Activated naive CD4-positive, alpha-beta T cell treated with anti-CD3 and anti-CD28 coated beads, Interleukin-2, amount 10 ng/mL, durations not matched to agents 7 days and 5 days (primary cell): ENCODE measurements at places on chromosomes 7 and 10.

GRCh38 chr7:57425239-57425944, 24.6 kb upstream of the ZNF716 start:
- DNase-seq, result no peak

GRCh38 chr7:127380479-127380878, 12.0 kb downstream of the ZNF800 start:
- no peak for DNase-seq

DNA sequence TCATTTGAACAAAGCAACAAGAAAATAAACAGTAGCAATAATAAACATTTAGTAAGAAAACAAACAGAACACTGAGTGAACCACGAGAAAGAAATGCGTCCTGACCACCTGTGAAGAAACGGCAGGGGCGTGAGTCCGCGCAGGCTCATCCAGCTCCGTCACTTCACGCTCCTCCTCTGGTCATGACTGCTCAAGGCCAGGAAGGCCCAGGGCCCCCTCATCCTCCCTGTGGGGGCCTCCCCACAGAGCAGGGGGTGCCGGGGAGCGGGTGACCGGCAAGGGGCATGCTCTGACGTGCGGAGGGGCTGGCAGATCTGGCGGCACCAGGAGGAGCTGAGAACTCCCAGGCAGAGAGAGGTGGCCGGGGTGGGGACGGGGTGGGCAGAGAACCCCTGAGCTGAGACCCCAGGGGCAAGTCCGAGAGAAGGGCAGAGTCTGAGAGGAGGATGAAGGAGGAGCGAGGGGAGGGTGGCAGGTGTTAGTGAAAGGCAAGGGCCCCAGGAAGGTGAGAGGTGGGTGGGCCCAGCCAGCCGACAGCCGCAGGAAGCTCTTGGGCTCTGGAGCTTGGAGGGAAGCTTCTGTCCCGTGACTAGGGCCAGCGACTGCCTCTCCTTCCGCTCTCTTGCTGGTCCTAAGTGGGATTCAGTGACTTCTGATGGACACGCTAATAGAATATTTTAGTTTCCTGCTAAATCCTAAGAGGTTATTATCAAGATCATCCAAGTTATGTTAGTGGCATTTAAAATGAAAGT, 223.9 kb downstream of the TCERG1L start:
- DNase-seq, result no peak

GRCh38 chr7:135828604-135829003, 80.0 kb upstream of the FAM180A start:
- DNase-seq, result no peak

DNA sequence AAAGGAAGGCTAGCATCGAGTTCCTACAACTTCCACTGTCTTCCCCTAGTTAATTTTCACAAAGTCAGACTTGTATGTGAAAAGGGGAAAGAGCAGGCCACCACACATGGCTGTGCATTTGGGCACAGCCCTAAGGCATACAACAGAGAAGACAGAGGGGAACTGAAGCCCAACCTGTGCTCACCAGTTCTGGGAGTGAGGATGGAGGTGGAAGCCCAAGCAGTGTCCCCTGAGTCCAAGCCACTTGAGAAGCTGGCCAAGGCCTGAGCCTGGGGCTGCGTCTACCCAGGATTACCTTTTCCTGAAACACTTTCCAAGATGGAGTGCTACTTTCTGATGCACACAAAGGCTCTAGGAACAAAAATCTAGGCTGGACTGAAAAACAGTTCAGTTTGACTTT, 20.3 kb downstream of the GPNMB start:
- no peak for DNase-seq

GRCh38 chr7:46152696-46153095, 231.6 kb upstream of the IGFBP3 start:
- no peak for DNase-seq

- DNase-seq, result no peak
These were observed 75.9 kb downstream of the ADARB2 start for GRCh38 chr10:1661416-1661815.

- peak; percentile 36 for DNase-seq
These were observed 57.6 kb downstream of the MALSU1 start for GRCh38 chr7:23356726-23357125.

- no peak for DNase-seq
These were observed 94.6 kb downstream of the ADARB2 start for GRCh38 chr10:1642600-1643160.

- DNase-seq, result no peak
These were observed 247.0 kb upstream of the HABP2 start for GRCh38 chr10:113305871-113306270.

DNA sequence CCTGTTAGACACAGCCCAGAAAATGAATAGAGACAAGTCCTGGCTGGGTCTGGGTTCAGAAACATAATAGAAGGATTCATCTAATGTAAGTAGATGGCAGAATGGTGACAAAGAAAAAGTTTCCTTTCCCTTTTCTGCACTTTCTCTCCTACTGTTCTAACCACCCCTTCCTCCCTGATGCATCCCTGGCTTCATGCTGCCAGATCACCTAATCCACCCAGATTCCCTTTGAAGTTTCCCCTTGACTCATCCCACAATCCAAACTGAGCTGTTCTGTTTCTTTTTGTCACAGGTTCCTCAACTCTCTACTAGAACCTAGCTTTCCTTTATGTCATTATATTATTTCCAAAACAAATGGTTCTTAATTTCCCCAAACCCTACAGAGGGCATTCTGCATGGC, 1.1 kb upstream of the MACC1 start:
- no peak for DNase-seq

- no peak for DNase-seq
These were observed 83.0 kb upstream of the DNAJB6 start for GRCh38 chr7:157253850-157254249.

DNA sequence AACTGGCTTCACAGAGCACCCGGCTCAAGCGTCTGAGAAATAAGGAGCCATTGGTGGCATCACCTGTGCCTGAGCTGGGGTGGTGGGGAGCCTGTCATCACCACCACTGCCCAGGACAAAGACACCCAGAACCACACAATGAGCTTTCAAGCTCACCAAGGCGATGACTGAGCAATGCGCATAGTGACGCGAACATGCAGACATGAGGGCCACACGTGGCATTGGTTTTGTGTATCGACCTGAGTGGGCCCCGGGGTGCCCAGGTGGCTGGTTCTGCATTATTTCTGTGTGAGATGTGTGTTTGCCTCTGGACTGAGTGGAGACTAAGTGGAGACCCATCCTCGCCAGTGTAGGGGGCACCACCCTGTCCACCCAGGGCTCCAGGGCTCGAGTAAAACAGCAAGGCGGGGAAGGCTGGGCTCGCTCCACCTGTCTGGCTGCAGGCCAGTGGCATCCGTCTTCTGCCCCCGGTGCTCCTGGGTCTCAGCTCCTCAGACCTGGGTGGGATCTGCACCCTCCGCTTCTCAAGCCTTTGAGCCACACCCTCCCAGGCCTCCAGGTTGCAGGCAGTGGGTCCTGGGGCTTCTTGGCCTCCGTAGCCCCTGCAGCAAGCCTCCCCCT, 92.6 kb downstream of the DIP2C start:
- DNase-seq, result no peak

DNA sequence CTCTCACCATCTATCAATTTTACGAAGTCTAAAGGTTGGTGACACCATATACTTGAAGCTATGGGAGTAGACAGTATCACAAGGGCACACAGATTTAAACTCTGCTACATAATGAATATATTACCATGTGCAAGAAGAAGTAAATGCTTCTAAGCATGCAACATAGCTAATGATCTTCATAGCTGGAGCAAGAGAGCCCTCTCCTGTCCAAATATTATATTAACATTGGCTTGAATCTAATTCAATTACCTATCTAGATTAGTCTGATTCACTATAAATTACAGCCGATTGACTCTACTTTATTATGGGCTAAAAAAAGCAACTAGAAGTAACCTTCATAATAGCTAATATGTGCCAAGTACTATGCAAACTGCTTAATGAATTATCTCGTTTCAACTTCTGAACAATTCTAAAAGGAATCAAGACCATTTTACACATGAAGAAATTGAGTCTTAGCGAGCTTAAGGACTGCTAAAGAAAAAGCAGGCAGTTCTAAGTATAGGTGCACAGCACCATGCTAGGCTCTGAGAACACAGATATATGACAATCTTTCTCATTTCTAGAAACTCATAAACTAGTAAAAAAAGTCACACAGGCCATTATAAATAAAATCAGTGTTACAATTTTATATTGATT, 21.9 kb downstream of the FRA10AC1 start:
- no peak for DNase-seq

DNA sequence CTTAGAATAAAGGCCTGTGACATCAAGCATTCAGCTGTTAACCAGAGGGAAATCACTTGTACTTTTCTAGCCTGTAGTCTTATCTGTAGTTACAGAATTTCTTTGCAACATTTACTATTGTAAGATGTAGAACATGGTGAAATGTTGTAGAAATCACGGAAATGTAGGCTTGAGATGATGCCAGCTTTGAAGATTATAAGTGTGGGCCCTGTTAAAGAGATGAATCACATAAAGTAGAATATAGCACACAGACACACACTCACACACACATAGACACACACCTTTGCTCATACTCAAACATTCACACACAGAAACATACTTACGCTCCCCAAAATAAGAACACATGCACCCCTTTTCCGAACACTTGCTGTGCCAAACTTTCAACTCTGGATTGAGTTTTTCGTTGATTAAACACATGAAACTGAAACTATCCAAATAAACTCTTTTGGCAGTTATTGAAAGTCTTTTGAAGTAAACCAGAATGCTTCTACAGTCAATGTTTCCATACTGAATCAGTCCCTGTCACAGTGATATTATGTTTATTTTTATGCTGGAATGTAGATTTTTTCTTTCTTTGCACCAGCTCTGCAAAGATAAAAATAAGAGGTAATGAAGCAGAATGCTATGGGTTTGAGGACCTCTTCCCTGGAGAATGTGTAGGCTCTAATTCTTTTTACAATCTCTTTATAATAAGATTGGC, 230.3 kb upstream of the MEOX2 start:
- no peak for DNase-seq

DNA sequence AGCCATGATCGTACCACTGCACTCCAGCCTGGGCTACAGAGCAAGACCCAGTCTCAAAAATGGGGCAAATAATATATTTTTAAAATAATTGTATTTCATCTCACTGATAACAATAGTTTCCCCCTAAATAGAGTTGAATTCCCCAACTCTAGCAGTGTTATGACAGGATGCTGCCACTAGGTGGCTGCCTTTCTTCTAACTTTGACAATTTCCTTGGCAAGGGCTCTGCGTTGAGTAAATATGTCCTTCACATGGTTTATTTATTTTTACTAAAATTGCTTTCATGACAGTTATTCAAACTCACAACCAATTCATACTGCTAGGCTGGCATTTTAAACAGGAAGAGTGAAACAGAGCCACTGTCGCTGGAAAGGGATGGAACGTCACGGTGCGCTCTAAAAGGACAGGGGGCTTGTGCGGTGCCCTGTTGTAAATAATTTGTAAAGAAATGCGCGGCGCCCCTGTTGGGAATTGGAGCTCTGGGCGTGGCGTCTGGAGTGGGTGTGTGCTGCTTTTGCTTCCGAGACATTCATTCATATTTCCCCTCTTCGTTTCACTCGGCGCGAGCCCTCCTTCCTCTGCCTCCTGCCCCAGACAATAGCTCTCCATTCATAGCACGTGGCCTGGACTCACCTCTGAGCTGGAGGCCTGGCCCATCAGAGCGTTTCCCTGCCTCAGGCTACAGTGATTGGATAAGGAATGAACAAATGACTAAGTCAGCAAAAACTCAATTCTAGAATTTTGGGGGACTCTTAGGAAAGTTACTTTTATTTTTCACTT, 20.5 kb upstream of the PITRM1 start:
- DNase-seq, result peak; percentile 63

DNA sequence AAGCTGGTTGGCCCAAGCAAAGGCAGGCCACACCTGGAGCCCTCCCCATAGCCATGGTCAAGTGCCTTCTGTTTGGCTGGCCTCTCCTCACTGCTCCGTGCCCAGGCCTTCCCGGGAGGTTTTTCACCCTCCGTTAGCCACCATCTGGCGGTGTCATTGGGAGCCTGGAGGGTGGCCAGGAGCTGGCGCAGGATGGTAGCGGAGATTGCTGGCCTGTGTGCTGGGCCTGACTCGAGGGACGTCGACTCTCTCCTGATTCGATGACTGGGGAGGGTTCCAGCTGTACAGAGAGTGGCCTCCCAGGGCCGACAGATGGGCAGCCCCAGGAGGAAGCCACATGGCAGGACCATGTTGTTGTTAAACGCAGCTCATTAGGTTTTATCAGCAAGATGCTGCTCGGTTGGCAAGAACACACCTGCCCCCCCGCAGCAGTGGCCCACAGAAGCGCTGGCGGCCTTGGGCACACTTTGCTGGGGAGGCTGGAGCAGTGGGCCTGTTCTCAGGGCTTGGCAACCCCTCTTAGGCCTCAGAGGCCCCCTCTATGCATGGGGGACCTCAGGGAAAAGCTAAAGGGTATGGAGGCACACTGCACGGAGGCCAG, 64.0 kb upstream of the CACUL1 start:
- no peak for DNase-seq

DNA sequence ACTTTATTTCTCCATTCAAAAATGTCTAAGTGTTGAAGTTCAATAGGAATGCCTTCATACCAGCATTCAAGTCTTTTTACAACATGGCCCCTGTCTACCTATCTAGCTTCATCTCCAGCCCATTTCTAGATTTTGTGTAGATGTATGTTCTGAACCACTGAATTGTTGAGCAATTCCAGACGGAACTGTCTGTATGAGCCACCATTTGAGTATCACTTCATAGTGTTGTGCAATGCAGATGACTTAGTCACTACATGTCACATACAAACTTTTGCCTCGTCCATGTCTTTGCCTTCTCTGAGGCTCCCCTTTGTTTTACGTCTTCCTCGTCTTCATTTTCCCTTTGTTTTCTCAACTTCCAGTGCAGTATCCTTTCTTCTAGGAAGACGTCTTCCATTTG, 118.1 kb downstream of the INHBA start:
- no peak for DNase-seq

- DNase-seq, result peak; percentile 57
These were observed 29.9 kb downstream of the RNLS start for GRCh38 chr10:88553116-88553752.

DNA sequence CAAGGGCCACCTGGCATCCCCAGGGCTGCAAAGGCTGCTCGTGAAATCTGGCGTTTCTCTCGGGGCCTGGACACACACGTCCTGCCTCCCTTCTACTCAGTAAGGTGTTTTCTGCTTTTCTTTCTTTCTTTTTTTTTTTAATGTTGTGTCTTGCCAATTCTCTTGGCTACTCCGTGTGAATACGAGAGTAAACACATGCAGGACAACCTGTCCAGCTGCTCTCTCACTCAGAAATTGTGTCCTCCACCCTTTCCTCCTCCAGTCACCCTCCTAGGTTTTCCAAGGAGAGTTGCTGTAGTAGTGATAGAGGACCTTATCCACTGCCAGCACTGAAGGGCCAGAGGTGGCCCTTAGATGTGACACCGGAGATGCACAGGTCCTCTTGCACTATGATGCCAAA, 858 bp upstream of the TEX36 start:
- no peak for DNase-seq

- DNase-seq, result no peak
These were observed 79.5 kb upstream of the SEMA3A start for GRCh38 chr7:84274029-84274638.
